ENCODE measurements at places on chromosomes 3 and 15.
A peak's percentile ranks its signal among the peaks of the same experiment; 100 is the strongest.

- DNase-seq: peak; percentile 15
Observed at GRCh38 chr3:136023264-136023978, 57.9 kb downstream of the PPP2R3A start.

- peak; percentile 2 for DNase-seq
Observed at GRCh38 chr3:114730397-114730796, 416.7 kb downstream of the ZBTB20 start.

- peak; percentile 36 for DNase-seq
Observed at GRCh38 chr3:170222647-170223541, 670 bp downstream of the PRKCI start.

DNA sequence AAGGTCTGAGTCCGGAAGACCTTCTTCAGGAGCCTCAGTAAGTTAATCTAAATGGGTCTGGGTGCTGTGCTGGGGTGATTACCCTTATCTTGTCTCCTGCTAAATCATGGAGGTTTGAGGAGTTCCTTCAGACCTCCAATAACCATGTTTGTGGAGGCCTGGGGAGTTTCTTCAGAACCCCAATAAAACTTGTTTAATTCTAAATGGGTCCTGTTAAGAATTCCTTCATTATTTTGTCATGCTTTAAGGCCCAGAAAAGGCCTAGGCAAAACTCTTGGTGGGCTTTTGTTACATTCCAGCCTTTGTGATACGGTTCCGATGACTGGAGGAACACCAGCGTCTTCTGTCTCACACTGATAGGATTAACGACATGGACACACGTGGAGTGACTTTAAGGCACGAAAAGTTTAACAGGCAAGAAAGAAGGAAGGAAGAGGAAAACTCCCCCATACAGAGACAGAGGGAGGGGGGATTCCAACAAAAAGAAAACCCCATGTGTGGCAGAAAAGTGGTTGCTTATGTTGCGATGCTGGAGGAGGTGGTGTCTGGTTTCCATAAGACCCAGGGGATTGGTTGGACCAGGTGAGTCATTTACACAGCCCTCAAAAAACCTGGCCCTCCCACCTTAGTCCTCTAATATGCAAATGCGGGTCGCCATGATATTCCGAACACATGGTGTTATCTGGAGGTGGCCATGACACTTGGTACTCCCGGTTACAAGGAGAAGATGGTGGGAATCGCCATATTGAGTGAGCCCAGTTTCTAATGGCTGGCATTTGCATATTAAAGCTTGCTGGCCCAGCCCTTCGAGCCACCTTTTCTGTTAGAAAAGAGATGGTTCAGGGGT lies 72.6 kb upstream of the MFGE8 start:
- DNase-seq: no peak

GRCh38 chr3:134617608-134618477 lies 33.0 kb downstream of the KY start:
- DNase-seq: no peak

- DNase-seq: no peak
Observed at GRCh38 chr15:29133321-29133720, 136.3 kb downstream of the NSMCE3 start.

- no peak for DNase-seq
Observed at GRCh38 chr15:43378601-43379000, 7.7 kb downstream of the TUBGCP4 start.

DNA sequence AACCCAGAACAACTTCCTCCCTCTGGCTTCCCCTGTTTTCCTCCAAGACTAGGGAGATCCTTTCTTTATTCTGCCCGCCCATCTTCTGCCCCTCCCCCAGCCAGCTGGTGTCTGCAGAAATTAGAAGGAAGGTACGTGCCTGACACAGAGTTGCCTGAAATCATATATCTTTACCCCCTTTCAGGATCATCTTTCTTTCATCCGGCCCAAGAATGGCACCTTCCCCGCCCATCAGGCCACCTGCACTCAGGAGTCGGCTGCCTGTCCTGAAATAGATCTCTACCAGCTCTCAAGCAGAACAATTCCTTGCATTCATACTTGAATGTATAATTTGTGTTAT lies 133.7 kb downstream of the VGLL4 start:
- no peak for DNase-seq
